ENCODE measurements at places on chromosomes 2 and 18.

GRCh38 chr2:46601328-46601963 is 122.1 kb downstream of the TMEM247 start:
- DNase-seq: no peak

DNA sequence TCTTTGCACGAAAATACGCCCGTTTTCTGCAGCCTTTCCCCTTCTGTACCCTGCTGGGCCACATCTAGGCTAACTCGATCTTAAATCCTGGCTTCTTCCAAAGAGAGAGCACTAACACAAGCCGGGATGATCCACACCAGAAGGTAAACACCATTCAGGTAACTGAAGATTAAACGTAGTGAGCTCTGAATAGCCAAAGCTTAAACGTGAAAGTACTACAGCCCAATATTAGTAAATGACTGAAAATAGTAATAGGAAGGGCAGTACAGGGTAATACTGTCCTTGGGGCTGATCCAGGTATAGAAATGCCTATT is 422 bp upstream of the MRPL53 start:
- no peak for DNase-seq

DNA sequence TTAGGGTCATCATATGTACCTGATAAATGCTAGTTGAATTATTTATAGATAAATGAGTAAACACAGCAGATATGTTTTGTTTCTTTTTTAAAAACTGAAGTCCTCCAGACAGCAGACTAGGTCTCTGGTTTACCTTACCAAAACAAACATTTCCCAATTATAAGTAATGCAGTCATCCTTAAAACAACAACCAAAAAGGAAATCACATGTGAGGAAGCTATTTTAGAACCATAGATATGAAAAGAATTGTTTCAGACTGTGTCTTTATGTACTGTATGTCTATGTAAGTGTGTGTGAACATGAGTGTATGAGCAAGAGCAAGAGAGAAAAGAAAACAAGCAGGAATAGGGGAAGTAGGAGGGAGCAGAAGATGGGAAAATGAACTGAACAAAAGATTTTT is 441.0 kb downstream of the CPS1 start:
- no peak for DNase-seq

DNA sequence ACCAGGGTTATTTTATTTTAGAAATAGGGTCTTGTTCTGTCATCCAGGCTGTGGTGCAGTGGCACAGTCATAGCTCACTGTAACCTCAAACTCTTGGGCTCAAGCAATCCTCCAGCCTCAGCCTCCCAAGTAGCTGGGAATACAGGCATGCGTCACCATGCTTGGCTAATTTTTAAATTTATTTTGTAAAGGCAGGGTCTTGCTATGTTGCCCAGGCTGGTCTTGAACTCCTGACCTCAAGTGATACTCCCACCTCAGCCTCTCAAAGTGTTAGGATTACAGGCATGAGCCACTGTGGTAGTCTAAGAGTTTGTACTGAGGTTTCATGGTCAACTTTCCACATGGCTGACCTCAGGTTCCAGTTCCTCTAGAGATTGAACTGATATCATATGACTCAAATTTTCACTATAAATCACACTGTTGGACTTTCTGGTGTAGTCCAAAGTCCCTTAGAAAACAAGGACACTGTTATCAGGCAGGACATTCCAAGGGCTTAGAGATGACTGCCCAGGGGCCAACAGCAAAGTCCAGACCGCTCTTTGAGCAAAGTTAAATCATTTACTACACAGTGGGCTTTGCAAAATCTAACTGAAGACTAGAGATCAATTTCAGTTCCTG is 82.0 kb upstream of the MEX3C start:
- no peak for DNase-seq

DNA sequence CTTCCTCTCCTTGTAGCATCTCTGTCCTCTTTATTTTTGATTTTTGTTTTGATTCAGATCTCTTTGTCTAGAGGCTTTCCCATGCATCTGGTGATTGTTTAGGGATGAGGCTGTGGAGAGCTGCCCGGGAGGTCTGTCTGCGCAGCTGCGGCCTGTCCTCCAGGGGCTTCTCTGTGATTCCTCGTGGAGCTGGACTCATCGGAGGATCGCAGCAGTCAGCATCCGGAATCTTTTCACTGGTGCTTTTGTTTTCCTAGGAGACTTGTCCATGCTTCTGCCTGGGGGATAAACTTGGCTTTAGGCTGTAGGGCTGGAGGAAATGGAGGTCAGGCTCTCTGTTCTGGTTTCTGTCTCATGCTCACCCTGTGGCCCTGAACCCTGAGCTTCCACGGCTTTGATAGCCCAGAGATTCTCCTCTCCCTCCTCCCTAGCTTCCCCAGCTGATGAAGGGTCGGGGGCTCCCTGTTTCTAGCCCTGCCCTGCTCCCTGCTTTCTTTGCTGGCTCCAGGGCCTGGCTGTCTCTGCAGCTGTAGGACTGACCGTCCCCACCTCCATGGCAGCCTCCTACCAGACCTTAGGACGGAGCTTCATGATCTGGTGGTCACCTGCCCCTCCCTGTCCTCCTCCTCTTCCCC is 35.5 kb downstream of the ZNF532 start:
- DNase-seq: no peak

DNA sequence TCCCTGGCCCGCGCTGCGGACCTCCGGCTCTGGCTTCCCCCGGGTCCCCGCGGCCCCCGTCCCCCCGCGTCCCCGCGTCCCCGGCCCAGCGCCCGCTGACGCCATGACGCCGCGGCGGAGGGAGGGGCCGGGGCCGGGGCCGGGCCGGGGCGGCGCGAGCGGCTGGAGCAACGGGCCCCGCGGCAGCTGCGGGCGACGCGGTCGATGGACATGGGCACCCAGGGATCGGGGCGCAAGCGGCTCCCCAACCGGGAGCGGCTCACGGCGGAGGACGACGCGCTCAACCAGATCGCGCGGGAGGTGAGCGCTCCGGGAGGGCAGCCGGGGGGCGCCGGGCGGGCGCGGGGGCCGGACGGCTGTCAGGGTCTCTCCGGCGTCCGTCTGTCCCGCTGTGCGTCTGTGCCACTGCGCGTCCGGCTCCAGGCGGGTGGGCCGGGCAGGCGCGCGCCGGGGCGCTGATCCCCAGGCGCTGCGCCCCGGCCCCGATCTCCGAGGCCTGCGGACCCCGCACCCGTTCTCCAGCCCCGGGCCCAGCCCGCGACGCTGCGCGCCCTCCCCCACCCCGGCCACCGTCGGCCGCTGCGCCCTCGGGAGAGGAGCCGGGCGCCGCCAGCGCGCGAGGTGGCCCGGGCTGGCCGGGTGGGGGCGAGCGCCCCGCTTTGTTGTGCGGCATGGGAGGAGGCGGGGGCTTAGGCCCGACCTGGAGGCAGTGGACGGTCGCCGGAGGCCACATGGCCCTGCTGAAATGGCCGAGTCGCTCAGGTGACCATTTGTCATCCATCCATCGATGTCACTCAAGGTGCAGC is at the start of gene LRRFIP1:
LRRFIP1 (plus strand) TSS at position 147 of the 806 bp plus-strand sequence; CDS start at position 205, 58 bp downstream.
- DNase-seq: no peak

GRCh38 chr18:58911241-58911640 is 46.6 kb downstream of the ZNF532 start:
- no peak for DNase-seq

- DNase-seq: no peak
These were observed 111.0 kb upstream of the GPC1 start for GRCh38 chr2:240324312-240325015.

DNA sequence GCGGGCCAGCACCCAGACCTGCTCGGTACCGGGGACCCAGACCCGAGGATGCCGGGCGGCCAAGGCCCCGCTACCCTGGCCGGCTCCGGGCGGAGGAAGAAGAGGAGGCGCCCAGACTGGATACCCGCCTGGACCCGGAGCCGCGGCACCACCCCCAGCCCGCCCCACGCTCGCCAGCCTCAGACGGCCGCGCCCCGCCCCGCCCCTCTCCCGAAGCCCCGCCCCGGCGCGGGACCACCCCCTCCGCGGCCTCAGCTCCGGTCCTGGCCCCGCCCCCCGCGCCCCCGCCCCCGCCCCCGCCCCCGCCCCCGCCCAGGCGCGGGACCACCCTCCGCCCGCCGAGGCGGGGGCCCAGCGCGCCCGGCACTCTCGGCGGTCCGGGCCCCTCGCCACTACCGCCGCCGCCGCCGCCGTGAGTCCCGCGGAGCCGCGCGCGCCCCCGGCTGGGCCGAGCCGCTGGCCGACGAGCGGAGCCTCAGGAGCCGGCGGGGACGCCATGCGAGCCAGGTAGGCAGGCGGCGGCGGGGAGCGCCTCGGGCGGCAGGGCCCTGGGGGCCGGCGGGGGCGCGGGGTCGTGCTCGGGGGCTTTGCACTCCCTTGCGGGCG is at the start of gene SH3BP4:
SH3BP4 (plus strand) TSS at position 354 of the 606 bp plus-strand sequence. CDS start 82,986 bp downstream, outside the sequence.
- peak; percentile 73 for DNase-seq

- DNase-seq: no peak
These were observed 167.1 kb downstream of the PDE1A start for GRCh38 chr2:182259629-182260150.

DNA sequence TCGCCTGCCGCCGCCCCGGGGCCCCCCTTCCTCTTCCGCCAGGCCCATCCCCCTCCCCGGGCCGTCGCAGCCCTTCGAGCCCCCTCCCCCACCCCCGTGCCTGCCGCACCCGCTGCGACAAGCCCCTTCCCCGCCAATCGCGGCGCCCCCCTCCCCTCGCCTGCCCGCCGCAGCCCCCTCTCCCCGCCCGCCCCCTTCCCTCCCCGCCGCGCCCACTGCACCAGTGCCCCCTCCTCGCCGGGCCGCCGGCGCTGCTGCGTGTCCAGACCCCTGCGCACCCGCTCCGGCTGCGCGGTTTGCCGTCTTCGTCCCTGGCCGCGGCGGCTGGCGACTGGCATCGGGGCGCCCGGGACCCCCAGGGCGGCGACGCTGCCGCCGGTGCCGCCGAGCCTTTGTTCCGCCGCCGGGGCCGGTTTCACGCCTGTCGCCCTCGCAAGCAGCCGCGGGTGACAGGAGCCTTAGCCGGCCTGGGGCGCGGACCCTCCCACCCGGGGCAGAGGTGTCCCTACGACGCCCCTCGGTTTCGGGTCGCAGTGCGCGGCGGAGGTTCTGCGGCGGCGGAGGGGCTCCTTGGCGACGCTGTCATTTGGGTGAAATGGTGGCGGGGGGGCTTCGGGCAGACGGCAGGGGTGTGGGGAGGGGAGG is 18.1 kb downstream of the GPC1 start:
- DNase-seq: no peak

GRCh38 chr2:218263817-218264641 is 3.2 kb downstream of the GPBAR1 start:
- no peak for DNase-seq

- no peak for DNase-seq
These were observed 198.9 kb downstream of the NYAP2 start for GRCh38 chr2:225598426-225598825.

DNA sequence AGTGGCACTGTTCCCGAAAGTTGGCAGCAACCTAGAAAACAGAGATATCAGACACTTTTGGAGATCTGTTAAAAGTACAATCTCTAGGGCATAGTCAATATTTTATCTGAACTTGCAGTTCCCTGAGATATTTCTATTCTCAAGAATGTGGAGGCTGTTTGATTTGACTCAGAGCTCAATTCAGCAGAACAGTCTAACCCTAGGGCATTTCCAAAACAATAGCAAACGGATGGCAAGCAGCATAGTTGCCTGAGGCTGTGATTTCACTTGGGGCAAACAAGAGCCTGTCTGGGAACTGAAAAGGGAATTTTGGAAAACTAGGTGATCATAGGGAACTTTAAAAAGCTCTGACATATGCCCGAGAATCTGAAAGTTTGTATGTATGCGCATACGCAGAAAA is 772.8 kb upstream of the LRRTM1 start:
- DNase-seq: no peak

DNA sequence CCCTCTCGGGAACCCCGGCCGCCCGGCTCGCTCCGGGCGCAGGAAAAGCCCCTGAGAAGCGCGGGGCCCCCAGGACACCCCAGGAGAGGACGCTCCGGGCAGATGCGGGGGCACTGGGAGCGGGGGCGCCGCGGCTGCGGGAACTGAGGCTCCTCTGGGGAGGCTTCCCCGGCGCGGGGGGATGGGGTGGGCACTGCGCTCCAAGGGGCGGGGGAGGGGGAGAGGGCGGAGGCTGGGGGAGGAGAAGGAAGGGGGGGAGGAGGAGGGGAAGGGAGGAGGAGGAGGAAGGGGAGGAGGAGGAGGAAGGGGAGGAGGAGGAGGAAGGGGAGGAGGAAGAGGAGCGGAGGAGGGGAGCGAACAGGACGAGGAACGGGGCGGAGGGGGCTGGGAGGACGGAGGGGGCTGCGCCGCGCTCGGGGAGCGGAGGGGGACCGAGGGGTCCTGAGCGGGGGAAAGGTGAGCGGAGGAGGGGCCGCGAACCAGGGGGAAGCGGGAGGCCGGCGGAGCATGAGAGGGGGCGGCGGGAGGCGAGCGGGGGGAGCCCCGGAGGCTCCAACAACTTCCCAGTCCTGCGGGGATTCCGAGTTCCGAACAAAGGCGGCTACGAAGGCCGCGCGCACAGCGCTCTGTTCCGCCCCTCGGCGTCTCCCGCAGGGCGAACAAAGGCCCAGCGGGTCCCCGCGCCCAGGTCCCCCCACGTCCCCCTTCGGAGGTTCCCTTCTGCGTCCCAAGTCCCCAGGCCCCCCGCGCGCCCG is 742 bp downstream of the PXDN start:
- peak; percentile 51 for DNase-seq

- DNase-seq: no peak
These were observed 456.0 kb upstream of the DCC start for GRCh38 chr18:51884039-51884438.

GRCh38 chr18:50393802-50394201 is 19.0 kb downstream of the SKA1 start:
- DNase-seq: no peak

DNA sequence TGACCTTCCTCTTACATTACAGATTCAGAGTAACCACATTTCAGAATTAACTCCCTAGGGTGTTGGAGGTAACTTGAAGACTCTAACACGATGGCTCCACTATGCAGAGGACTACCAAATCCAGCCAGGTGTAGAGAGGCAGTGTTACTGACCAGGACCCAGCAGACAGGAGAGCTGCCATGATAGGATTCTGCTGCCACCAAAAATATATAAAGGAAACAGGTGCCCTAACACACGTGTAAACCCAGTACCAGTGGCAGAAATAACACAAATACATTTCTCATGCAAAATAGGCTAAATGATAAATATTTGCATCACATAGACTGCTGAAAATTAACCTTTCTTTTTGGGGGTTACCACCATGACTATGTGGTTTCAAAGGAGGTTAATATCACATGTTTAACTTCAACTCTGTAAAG is 7.0 kb downstream of the ZBTB14 start:
- DNase-seq: no peak
